HT1080 (cell line): ENCODE measurements at places on chromosomes 3 and 15. TPM values are rescaled to one million over a fixed set of nuclear protein-coding genes. Genes with fewer than 3 reads are reported as not detected.

Gene RASSF1
- 12.5 and 15.0 TPM in 2 replicates for total RNA-seq

Gene DNASE1L3
- total RNA-seq, result not detected in 2 replicates

Gene KIF7
- 0.16 and 0.37 TPM in 2 replicates for total RNA-seq

Gene CPLX3
- 0.10 and 0.26 TPM in 2 replicates for total RNA-seq

Gene IL16
- total RNA-seq, result 0.03 and 0.50 TPM in 2 replicates

Gene SCAANT1
- not detected in 2 replicates for total RNA-seq

Gene PLA2G4D
- total RNA-seq, result not detected in 2 replicates

Gene GPR62
- 0.08 and 0.23 TPM in 2 replicates for total RNA-seq

Gene ATP8B4
- 0.21 and 0.60 TPM in 2 replicates for total RNA-seq

Gene ZNF860
- total RNA-seq, result 0.08 and 0.10 TPM in 2 replicates

Gene NTRK3
- total RNA-seq, result 0.10 TPM in 1 of 2 replicates, not detected in the other

Gene CSPG4
- total RNA-seq, result 15.4 and 16.9 TPM in 2 replicates

Gene TMEM108
- total RNA-seq, result 0.23 and 0.27 TPM in 2 replicates

Gene CRABP1
- not detected in 2 replicates for total RNA-seq

Gene CFAP100
- total RNA-seq, result not detected in 2 replicates

Gene ADAMTSL3
- 0.03 TPM in 1 of 2 replicates, not detected in the other for total RNA-seq

Gene ZNF620
- total RNA-seq, result 2.6 and 4.4 TPM in 2 replicates

Gene HTR3E
- not detected in 2 replicates for total RNA-seq

Gene GPX1
- 711 and 766 TPM in 2 replicates for total RNA-seq

Gene TRPM1
- total RNA-seq, result 0.03 TPM in 1 of 2 replicates, not detected in the other

Gene PLIN1
- 0.03 TPM in 1 of 2 replicates, not detected in the other for total RNA-seq

Gene CPB1
- total RNA-seq, result not detected in 2 replicates

Gene RAB11A
- 198 and 272 TPM in 2 replicates for total RNA-seq

Gene TRNT1
- total RNA-seq, result 19.3 and 21.3 TPM in 2 replicates

Gene WDR5B
- total RNA-seq, result 9.2 TPM in 2 replicates

Gene UACA
- total RNA-seq, result 38.9 and 56.1 TPM in 2 replicates

Gene GASK1A
- 0.17 TPM in 1 of 2 replicates, not detected in the other for total RNA-seq

Gene MST1
- 1.1 and 1.6 TPM in 2 replicates for total RNA-seq

Gene GRK7
- not detected in 2 replicates for total RNA-seq

Gene LRRC34
- not detected in 2 replicates for total RNA-seq

Gene VGLL3
- 0.87 and 0.88 TPM in 2 replicates for total RNA-seq

Gene FOXL2NB
- total RNA-seq, result not detected in 2 replicates

Gene LRRC15
- total RNA-seq, result 0.30 and 0.40 TPM in 2 replicates

Gene HHATL
- total RNA-seq, result not detected in 2 replicates

Gene ACY1
- total RNA-seq, result 105 and 171 TPM in 2 replicates

Gene MUSTN1
- 0.30 TPM in 1 of 2 replicates, not detected in the other for total RNA-seq

Gene SYNPR
- not detected in 2 replicates for total RNA-seq

Gene ESYT3
- total RNA-seq, result 0.02 and 0.40 TPM in 2 replicates

Gene FEZF2
- total RNA-seq, result not detected in 2 replicates

Gene PAQR9
- total RNA-seq, result 0.03 TPM in 1 of 2 replicates, not detected in the other

Gene GOLGA8R
- total RNA-seq, result 0.17 and 0.69 TPM in 2 replicates

Gene HYAL3
- 10.4 and 11.6 TPM in 2 replicates for total RNA-seq

Gene ITGB5
- total RNA-seq, result 150 and 185 TPM in 2 replicates

Gene EPHB1
- 4.4 and 5.3 TPM in 2 replicates for total RNA-seq

Gene SSUH2
- 0.37 TPM in 1 of 2 replicates, not detected in the other for total RNA-seq

Gene POC1A
- 26.0 and 31.3 TPM in 2 replicates for total RNA-seq

Gene GOLGA6B
- 0.18 TPM in 1 of 2 replicates, not detected in the other for total RNA-seq

Gene SEC62
- total RNA-seq, result 36.3 and 42.9 TPM in 2 replicates

Gene ARL14
- total RNA-seq, result 0.68 and 0.87 TPM in 2 replicates

Gene RPL14
- total RNA-seq, result 916 and 971 TPM in 2 replicates
